ENCODE measurements at places on chromosomes 3 and 15. TPM values are rescaled to one million over a fixed set of nuclear protein-coding genes. Genes with fewer than 3 reads are reported as not detected.

The UBE2Q2 gene
- total RNA-seq: 63.6 TPM

The FGF7 gene
- total RNA-seq: 351 TPM

The IQCH gene
- total RNA-seq: 4.1 TPM

GRCh38 chr3:39275052-39275451, 4.8 kb downstream of the CX3CR1 start:
- no peak overlapping the region for H3K27ac ChIP-seq
- peaks cover 20% of the 10 kb centered on the region for H3K27me3 ChIP-seq
- no peaks in the 10 kb centered on the region for H3K36me3 ChIP-seq
- no peaks in the 10 kb centered on the region for H3K4me1 ChIP-seq

- H3K4me3 ChIP-seq: no peak overlapping the region
- H3K4me1 ChIP-seq: no peaks in the 10 kb centered on the region
- no peak for DNase-seq
- H3K27ac ChIP-seq: no peak overlapping the region
These were observed 50.6 kb downstream of the SV2B start for GRCh38 chr15:91150502-91151160.

DNA sequence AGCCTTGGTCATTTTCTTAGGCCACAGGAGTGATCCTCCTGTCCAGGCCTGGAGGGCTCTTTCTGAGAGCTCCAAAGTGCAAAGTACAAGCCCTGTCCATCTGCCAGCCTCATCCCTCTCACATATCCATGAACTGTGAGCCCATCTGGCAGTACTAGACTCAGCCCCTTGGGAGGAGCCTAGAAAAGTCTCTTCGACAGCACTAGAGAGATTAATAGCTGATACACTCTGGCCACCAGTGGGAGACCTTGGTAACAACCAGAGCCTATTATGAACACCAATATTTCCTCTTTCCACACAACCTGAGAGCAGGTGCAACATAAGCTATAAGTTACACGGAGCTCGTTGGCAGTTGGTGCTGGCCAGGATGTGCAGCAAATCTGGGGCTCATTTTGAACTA, 59.5 kb upstream of the DCLK3 start:
- H3K27ac ChIP-seq: no peak overlapping the region
- no peaks in the 10 kb centered on the region for H3K4me1 ChIP-seq
- no peaks in the 10 kb centered on the region for H3K36me3 ChIP-seq
- H3K4me3 ChIP-seq: no peak overlapping the region
- H3K27me3 ChIP-seq: no peaks in the 10 kb centered on the region
- no peak for DNase-seq

- H3K4me3 ChIP-seq: no peak overlapping the region
- peaks cover 10% of the 10 kb centered on the region for H3K4me1 ChIP-seq
- DNase-seq: peak; percentile 8
- H3K27me3 ChIP-seq: no peaks in the 10 kb centered on the region
- H3K36me3 ChIP-seq: no peaks in the 10 kb centered on the region
These were observed 31.4 kb upstream of the POU1F1 start for GRCh38 chr3:87307805-87308204.

The ALPK3 gene
- 0.13 TPM for total RNA-seq

DNA sequence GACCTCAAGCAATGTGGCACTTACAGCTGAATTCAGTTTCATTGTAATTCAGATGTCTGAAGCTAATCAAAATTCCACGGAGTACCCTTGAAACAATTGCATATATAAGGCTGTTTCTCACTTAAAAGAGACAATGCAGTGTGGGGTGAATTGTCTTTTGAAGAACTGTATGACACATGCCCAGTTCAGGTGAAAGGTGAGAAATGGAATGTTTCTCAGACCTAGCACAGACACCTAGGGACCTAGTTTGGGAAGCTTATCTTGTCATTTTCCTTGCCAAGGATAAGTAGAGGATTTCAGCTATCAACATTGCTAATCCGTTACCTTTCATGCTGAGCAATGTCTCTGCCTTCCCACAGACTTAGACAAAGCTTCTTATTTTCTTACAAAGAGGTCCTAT, 36.3 kb downstream of the MBNL1 start:
- DNase-seq: no peak
- H3K27ac ChIP-seq: peak overlapping the region; percentile 94
- H3K27me3 ChIP-seq: no peaks in the 10 kb centered on the region
- peaks cover 8% of the 10 kb centered on the region for H3K36me3 ChIP-seq
- no peak overlapping the region for H3K4me3 ChIP-seq

DNA sequence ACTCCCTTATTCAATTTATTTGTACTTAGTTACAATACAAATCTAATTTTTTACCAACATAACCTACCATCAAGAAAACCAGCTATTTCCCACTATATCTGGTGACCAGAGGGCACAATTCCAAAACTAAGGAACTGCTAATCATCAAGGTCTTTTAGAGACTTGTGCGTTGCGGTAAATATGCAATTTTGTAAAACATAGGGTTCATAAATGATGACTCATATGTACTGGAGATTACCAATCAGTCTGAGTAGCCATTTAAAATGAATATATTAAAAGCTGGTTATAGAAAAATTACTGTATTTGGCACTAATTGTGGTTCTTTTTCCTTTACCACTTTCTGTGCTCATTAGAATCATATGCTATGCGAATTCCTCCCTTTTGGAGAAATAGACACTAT, 859.6 kb downstream of the ROBO1 start:
- H3K4me1 ChIP-seq: no peaks in the 10 kb centered on the region
- H3K27ac ChIP-seq: no peak overlapping the region
- H3K4me3 ChIP-seq: no peak overlapping the region
- no peaks in the 10 kb centered on the region for H3K27me3 ChIP-seq

DNA sequence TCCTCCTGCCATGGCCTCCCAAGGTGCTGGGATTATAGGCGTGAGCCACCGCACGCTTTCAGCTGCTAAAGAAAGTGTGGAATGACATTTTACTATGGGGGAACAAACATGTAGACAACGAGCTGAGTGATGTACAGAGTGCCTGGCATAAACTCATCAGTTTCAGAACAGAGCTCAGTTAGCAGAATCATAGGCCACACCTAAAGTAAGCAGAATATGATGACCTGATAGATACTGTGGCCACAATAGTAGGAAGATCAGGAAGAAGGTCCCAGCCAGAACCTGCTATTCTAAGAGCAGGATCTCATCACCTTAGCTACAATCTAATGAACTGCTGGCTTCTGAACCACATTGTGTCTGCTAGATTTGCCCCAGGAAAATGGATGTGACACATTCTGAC, 158.3 kb downstream of the TPRG1 start:
- no peak overlapping the region for H3K4me3 ChIP-seq
- H3K4me1 ChIP-seq: peaks cover 4% of the 10 kb centered on the region
- no peaks in the 10 kb centered on the region for H3K27me3 ChIP-seq
- no peak for DNase-seq
- H3K36me3 ChIP-seq: no peaks in the 10 kb centered on the region
- no peak overlapping the region for H3K27ac ChIP-seq

The GP9 gene
- total RNA-seq: not detected

DNA sequence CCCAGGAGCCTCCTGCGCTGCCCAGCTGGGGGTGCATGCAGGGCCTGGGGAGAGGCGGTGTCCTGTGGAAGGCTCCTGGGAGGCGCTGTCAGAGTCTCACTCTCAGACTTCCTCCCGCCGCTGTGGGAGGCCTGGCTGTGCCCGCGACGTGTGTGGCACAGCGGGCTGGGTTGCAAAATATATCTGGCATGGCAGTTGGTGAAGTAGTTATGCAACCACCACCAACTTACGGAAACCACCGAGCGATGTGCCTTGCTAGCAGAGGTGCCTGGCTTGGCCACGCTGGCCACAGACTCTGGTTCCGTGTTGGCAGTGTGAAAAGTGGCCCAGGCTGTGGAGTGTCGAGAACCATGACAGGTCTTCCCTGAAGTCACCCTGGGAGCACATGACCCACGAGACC, 30.6 kb upstream of the GATA2 start:
- H3K4me1 ChIP-seq: no peaks in the 10 kb centered on the region
- DNase-seq: no peak

The APOD gene
- 0.97 TPM for total RNA-seq

The FOXB1 gene
- total RNA-seq: not detected

GRCh38 chr15:68499620-68500312, 67.8 kb upstream of the ITGA11 start:
- no peaks in the 10 kb centered on the region for H3K27me3 ChIP-seq
- no peak for DNase-seq
- H3K27ac ChIP-seq: no peak overlapping the region
- H3K4me3 ChIP-seq: no peak overlapping the region

The PTX3 gene
- total RNA-seq: 300 TPM

The LRRIQ4 gene
- not detected for total RNA-seq

DNA sequence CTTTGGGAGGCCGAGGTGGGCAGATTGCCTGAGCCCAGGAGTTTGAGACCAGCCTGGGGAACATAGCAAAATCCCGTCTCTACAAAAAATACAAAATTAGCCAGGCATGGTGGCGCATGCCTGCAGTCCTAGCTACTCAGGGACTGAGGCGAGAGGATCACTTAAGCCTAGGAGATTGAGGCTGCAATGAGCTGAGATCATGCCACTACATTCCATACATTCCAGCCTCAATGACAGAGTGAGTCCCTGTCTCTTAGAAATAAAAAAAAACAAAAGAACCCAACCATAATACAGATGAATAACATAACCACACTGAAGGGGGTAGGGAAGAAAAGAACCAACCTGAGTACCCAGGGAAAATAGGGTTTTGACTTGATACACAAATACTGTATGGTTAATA, 19.7 kb upstream of the CGNL1 start:
- H3K4me1 ChIP-seq: peaks cover 11% of the 10 kb centered on the region
- no peaks in the 10 kb centered on the region for H3K27me3 ChIP-seq
- H3K27ac ChIP-seq: no peak overlapping the region
- DNase-seq: peak; percentile 62
- no peak overlapping the region for H3K4me3 ChIP-seq

DNA sequence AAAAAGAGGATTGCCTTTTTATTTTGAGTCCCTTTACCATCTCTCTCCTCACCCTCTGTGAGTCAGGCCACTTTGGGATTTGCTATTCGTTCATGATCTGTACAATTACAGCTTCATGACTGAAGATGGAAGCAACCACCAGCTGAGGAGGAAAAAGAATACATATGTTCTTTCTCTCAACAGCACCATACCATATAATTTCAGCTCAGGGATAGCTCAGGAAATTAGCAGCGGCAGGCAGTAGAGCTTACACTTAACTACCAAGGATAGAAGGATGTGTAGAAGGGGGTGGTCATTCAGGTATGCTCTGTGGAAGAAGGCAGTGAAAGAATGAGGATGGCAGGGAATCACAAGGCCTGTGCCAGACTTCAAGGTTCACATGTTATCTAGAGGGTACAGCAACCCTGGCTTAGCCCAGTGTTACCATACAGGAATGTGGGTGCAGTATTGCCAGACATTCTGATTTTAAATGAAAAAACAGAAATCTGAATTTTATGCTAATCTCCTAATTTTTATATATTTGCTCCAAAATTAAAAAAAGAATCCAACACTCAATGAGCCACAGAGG, 17.9 kb downstream of the PLS1 start:
- no peak for DNase-seq
- H3K4me1 ChIP-seq: no peaks in the 10 kb centered on the region
- no peaks in the 10 kb centered on the region for H3K36me3 ChIP-seq
- no peak overlapping the region for H3K4me3 ChIP-seq

- no peaks in the 10 kb centered on the region for H3K36me3 ChIP-seq
- H3K4me1 ChIP-seq: peaks cover 29% of the 10 kb centered on the region
- no peaks in the 10 kb centered on the region for H3K27me3 ChIP-seq
- no peak overlapping the region for H3K4me3 ChIP-seq
- DNase-seq: peak; percentile 26
These were observed 170.3 kb upstream of the CCDC54 start for GRCh38 chr3:107206945-107207344.

DNA sequence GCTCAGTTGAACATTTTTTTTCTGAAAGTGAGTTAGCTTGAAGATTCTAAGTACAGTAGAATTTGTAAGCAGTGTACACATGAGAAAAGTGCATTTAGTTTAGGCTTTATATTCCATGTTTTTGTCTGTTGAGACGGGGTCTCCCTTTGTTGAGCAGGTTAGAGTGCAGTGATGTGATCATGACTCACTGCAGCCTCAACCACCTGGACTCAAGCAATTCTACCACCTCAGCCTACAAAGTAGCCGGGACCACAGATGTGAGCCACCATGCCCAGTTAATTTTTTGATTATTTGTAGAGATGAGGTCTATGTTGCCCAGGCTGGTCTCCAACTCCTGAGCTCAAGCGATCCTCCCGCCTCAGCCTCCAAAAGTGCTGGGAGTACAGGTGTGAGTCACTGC, 5.3 kb upstream of the CSNK1G1 start:
- no peaks in the 10 kb centered on the region for H3K36me3 ChIP-seq
- no peaks in the 10 kb centered on the region for H3K27me3 ChIP-seq
- no peak overlapping the region for H3K27ac ChIP-seq
- no peak for DNase-seq

DNA sequence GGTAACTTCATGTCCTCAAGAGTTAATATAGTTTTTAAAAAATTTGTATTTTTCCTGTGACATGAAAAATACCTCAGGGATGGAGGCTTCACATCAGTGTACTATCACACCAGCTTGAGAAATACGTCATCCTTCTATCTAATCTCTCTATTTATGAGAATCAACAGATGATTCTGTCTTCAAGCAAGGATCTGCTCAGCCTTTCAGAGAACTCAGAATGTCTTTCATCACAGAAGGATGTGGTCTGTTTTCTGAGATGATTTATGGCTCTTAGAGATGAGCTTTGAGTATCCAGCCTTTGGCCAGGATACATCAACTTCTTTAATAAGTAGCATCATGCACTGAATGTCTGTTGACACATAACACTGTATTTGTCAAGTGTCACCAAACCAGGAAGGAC, 193.9 kb downstream of the DTWD1 start:
- no peaks in the 10 kb centered on the region for H3K36me3 ChIP-seq
- H3K4me1 ChIP-seq: peaks cover 35% of the 10 kb centered on the region
- H3K4me3 ChIP-seq: no peak overlapping the region
- 0 out of 2 replicates have a peak overlapping the region, but pooled peaks have one; percentile 74 for H3K27ac ChIP-seq
- DNase-seq: no peak

DNA sequence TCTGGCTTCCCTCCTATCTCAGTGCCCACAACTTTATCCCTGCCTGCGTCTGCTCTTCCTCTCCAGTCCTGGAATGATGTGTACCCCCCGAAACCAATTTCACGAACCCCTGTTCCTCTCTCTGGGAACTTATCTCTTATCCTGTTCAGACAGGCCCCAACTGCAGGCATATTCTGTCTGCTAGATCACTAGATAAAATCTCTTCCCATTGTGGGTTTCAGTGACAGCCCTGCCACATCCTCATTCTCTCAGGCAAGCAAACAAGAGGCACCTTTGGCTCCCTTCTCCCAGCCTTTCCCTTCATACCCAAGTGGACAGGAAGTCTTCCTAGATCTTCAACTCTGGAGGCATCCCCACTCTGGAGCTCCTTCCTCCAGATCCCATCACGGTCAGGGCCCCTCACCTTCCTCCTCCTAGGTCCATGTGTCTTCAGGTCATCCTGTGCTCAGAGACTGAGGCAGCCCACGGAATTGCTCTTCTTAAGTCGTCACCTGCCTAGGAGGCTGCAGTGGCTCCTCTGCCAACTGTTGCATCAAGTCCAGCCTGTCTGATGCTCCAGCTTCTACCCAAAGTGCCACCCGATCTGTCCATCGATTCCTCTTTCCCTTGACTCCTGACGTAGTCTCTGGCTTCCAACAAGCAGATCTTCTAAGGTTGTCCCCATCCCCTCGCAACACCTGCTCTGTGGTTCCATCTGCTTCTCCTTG, 190.8 kb downstream of the SLCO3A1 start:
- H3K4me3 ChIP-seq: no peak overlapping the region
- DNase-seq: no peak
- no peak overlapping the region for H3K27ac ChIP-seq
- H3K4me1 ChIP-seq: no peaks in the 10 kb centered on the region
